G401 (cell line): ENCODE measurements at places on chromosomes 12 and 14. TPM values are rescaled to one million over a fixed set of nuclear protein-coding genes. Genes with fewer than 3 reads are reported as not detected.
A peak's percentile ranks its signal among the peaks of the same experiment; 100 is the strongest.

DNA sequence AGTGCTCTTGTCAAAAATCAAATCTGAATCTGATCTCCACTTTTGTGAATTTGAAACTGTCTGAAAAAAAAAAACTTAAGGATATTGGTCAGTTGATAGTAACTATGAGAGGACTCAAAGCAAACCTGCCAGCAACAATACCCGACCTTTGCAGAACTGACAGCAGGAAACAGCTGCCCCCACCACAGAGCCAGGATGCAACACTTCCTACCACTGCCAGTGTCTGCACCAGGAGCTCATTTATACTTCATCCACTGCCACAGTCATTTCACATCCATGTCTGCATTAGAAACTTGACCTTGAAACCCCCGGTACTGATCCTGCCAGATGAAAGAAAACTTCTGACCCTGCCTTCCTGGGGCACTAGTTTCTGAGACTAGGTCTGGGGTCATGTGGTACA lies 27.4 kb upstream of the RXYLT1 start:
- no peak for DNase-seq

DNA sequence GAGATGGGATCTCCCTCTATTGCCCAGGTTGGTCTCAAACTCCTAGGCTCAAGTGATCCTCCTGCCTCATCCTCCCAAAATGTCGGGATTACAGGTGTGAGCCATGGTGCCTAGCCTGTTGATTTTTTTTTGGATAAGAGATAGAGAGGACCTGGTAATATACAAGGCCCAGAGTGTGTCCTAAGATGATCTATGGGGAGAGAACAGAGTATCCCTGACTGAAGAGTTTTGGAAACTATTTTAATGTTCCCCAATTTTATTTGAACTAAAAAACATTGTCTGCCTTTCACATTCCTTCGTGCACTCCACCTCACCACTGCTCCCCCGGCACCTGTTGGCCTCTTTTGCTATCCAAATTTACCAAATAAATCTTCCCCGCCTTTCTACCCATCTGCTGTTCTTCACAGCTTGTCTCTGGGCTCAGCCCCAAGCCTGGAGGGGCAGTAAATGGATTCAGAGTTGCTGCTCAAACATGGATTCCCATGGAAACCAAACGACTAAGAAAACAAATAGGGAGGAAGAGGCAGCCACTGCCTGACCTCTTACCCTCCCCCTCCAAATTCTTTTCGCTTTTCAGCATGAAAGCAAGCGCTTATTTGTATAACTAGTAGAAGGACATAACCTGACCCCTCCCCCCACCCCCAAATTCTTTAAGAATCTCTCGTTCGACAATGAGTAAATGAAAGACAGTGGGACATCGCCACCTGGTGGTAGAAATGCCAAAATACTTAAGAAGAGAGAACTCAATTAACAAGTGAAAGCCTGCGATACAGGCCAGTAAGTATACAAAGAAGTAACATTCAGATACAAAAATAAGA lies 22.6 kb downstream of the OR10G3 start:
- peak; percentile 96 for DNase-seq

Gene AQP2
- not detected in 2 replicates for total RNA-seq

Gene VASH1
- total RNA-seq, result 8.6 and 11.6 TPM in 2 replicates
